Ovary (tissue), 10 donors: ENCODE measurements at places on chromosomes 12 and 14. TPM values are rescaled to one million over a fixed set of nuclear protein-coding genes. Genes with fewer than 3 reads are reported as not detected.

Gene PDE6H
- total RNA-seq: not detected

Gene LBHD2
- not detected for total RNA-seq

Gene MYH6
- 0.07 TPM for total RNA-seq

Gene KCNK10
- total RNA-seq: not detected

Gene KLHL33
- total RNA-seq: 0.46 TPM

Gene SPATA7
- total RNA-seq: 30.1 TPM

Gene NOVA1
- 7.9 TPM for total RNA-seq

Gene MYG1
- total RNA-seq: 45.3 TPM

Gene AHNAK2
- total RNA-seq: 2.8 TPM

Gene CIT
- total RNA-seq: 2.5 TPM
